SJSA1 (cell line): ENCODE measurements at places on chromosomes 3 and 15.

GRCh38 chr15:35394416-35394815 is 151.5 kb downstream of the DPH6 start:
- DNase-seq, result no peak

- DNase-seq, result no peak
These were observed 394.6 kb upstream of the TPM1 start for GRCh38 chr15:62647843-62648505.

DNA sequence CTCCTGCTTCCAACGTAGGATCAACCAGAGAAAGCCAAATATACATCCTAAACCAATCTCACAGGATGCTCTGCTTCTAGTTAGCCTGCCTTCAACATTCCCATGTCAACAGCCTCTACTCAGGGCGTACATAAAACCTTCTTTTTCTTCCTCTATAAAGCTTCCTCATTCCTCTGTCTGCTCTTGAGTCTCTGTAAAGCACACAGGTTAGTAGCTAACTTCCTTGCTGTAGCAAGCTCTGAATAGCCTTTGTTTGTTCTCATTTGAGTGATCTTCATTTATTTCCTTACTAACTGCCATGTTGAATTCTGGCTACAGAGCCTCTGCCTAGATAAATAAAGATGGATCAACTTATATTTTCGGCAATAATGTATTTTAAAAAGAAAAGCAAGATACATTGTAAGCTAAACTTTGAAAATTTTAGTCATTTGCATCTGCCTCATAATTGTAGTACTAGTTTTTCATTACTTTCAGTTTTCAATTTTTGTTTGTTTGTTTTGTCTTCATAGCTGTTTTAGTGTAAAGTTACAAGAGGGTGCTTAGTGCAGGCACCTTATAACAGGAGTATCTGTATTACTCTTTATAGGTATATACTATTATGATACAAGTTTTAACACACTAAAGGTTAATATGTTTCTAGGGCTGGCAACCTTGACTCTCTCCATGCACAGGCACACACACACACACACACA is 498.2 kb downstream of the PYDC2 start:
- DNase-seq, result no peak

- DNase-seq, result no peak
These were observed 4.1 kb upstream of the CHST14 start for GRCh38 chr15:40466426-40467260.

DNA sequence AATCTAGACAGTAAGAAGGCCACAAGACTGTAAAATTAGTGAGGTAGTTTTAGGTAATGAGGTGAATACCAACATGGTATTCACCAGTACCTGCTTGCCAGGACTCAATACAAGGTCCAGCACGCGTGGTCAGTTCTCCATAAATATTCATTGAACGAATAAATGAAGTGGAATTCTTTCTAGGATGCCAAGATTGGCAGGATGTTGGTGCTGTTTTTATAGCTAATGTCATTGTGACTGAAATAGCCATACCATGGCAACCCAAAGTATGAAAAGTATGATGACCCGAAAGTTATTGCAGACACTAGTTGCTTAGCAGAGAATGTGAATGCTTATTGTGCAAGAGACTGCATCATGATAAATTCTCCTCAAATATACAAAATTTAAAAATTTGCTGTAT is 307.2 kb downstream of the KCNH8 start:
- no peak for DNase-seq

DNA sequence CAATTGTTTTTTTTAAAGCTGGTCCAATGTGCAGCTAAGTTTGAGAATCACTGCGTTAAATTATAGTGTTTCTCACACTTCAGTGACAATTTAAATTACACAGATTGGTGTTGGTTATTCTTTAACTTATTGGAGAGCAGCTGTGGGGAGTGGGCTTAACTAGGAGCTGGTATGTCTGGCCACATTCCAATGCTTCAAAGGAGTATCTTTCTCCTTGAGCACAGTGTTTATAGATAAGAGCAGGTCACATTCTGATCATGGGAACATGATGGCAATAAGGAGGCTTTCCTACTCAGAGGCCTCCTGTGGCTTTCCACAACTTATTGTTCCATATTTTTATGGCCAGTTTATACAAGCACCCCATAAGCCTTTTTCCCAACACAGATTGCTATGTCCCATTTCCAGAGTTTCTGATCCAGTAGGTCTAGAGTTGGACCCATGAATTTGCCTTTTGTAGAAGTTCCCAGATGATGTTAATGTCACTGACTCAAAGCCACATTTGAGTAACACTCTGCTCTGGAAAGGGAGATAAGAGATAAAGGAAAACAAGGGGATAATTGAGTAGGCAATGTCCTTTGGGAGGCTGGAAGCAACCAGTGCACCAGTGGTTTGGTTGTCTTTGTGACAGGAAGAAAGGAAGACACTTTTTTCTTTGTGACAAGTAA is 33.0 kb upstream of the PLSCR4 start:
- no peak for DNase-seq

GRCh38 chr15:98139337-98139736 is 178.8 kb downstream of the ARRDC4 start:
- no peak for DNase-seq

DNA sequence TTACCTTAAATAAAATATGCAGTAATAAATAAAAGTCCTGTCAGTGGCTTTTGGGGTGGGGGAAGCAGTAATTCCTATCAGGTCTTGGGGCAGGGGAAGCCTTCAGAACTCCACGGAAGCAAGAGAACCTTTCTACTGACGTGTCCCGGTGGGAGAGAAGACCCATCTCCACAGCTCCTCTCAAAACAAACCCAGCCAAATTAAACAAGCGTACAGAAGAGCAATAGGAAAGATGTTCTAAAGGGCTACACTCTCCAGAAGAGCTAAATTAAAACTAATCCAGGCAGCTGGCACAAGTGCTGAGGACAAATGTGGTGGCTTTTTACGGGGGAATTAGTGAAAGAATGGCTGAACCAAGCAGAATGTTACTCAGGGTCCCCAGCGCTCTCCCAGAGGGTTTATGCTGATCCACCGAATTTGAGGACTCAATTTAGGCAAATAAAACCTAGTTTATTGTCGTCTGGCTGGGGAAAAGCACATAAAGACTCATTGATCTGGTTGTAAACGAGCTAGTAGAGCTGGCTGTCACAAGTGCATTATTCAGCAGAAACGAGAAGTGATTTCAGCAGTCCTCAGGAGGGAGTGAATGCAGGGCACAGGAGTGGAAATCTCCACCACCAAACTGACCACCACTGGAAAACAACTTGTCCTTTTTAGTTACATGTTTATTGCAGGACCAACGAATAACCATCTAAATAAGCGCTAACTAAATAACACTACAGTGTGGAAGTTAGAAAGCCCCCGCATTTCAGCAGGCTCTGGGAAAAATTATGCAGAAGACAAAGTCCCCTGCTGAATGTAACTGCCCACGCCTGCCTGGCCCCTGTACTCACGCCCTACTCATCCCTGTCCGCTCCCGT is 13.5 kb downstream of the BFSP2 start:
- peak; percentile 65 for DNase-seq

- DNase-seq, result peak; percentile 53
These were observed 1.1 kb downstream of the EHD4 start for GRCh38 chr15:41971089-41971894.

DNA sequence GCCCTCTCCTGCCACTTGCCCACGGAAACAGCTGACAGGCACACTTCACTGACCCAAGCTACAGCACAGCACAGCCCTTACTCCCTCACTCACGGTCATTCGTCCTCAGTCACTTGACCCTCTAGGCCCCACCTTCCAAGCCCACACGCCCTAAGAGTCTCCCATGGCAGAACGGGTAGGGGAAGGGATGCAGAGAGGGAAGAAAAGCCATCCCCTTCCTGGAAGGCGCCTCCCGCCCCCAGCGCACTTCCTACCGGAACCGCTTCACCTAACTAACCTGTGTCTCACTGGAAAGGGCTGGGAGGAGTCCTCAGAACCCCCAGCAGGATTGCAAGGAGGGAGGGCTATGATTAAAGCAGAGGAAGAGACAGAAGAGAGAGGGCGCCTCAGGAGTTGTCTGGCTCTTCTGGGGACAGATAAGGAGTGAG is 22.9 kb downstream of the EPHB3 start:
- DNase-seq, result no peak

GRCh38 chr15:87573534-87573933 is 683.0 kb downstream of the NTRK3 start:
- no peak for DNase-seq

- no peak for DNase-seq
These were observed 524.9 kb downstream of the RBMS3 start for GRCh38 chr3:29805757-29806156.

- no peak for DNase-seq
These were observed 41.1 kb upstream of the CSTA start for GRCh38 chr3:122283796-122284445.

- peak; percentile 60 for DNase-seq
These were observed at the start of gene CFAP92 for GRCh38 chr3:128993461-128994172. Gene CFAP92 (minus strand): TSS chr3:128994076. CDS start chr3:128993304, 772 bp downstream.

GRCh38 chr3:126170073-126170777 is 10.2 kb downstream of the ALDH1L1 start:
- DNase-seq, result no peak

- DNase-seq, result no peak
These were observed 210.5 kb upstream of the TLE3 start for GRCh38 chr15:70308011-70308734.

GRCh38 chr3:37456781-37457180 is 282.4 kb upstream of the LRRFIP2 start:
- no peak for DNase-seq

GRCh38 chr15:67085237-67085817 is 19.9 kb downstream of the SMAD3 start:
- no peak for DNase-seq

DNA sequence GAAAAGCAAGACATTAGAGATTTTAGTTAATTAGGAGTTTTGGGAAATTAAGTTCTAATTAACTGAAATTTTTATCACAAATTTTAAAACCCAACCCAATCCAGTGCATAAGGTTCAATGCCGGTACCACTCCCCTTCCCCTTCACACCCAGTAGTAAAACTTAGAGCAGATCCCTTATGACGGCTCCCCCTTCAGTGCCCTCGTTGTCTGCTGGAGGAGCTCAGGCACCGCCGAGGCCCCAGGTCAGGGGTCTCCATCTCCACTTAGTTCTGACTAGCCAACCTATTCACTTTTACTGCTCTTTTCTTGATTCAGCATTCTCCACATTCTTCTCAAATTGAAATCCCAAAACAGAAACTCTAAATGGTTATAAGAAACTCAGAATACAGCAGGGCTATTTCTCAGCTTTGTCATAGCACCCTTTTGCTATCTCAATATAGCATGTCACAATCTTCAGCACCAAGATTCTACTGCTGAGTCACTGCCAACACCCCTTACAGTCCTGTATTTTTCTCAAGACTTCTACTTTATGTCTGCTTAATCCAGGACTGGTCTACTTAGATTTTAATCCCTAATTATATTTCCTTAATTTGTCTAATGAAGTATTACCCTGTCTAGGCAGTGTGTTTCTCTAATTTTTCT is 39.8 kb downstream of the TUBGCP4 start:
- no peak for DNase-seq

- no peak for DNase-seq
These were observed 30.0 kb upstream of the SLC2A2 start for GRCh38 chr3:171056528-171056927.

DNA sequence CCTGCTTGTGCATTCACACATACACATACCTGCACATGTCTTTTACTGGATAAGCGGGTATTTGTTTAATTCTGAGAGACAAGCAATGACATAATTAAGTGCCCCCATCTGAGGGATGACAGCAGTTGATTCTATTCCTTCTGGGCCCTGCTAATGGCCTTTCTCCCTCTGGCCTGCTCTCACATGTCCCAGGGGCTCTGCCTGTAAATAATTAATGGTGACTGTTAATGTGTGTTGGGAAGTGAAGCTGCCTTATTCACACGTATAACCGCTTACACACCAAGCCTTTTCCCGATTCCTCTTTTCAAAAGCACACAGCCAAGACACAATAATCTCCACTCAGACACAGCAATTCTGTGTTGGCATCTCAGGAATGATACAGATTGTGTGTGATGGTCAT is 47.8 kb downstream of the LRRK1 start:
- DNase-seq, result no peak

DNA sequence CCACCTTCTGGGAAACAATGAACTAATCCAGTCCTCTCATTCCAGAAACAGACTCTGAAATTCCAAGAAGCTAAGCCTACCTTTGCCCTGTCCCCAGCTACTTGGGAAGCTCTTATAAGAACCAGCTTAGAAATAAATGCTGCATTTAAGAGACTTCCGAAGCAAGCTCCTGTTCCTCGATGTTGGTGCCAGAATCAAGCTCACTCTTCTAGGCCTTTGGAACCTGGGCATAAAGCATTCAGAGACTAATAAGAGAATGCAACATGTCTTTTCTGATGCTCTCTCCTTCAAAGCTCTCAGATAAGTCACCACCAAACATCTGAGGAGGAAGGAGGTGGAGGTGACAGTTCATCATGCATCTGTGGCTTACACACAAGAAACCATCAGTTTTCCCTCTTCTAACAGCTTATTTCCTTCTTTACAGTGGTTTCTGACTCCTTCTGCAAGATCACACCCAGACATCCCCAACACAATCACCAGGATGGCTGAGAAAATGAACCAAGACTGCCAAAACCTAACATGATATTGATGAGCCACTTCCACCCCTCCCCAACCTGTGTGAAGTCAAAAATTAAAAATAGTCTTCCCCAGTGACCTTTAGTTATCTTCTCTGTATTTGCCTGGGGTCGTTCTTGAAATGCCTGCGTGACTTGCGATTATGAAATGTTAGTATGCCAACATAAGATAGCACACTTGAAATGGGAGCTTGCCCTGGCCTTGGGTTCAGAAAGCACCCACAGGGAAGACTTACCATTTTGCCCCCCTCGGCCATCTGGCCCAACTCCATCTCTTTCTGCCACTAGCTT is 11.5 kb downstream of the ARHGEF3 start:
- DNase-seq, result no peak

DNA sequence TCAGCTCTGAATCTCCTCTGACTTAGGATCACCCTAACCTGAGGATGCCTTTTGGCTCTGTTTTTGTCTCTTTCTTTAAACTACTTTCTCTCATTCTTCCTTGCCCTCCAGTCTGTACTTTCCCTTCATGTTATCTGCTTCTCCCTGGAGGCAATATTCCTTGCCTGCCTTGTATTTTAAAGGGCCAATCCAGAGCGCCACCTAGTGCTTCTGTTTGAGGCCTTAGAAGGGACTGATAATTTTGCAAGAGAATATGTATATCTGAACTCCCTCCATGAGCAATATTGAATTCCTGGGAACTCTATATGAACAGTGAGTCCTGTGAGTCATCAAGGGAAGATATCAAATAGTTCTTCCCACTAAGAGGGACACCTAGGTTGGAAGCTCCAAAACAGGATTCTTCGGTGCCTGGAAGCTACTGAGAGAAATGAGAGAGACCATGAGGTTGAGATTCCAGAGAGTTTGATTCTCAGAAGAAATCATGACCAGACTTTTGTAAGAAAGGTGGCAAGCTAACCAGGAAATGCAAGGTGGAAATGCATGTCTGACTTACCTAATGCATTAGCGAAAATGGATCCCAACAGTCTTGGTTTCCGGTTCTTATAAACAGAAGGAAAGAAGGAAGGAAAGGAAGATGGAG is 203.8 kb upstream of the CD96 start:
- DNase-seq, result peak; percentile 44

DNA sequence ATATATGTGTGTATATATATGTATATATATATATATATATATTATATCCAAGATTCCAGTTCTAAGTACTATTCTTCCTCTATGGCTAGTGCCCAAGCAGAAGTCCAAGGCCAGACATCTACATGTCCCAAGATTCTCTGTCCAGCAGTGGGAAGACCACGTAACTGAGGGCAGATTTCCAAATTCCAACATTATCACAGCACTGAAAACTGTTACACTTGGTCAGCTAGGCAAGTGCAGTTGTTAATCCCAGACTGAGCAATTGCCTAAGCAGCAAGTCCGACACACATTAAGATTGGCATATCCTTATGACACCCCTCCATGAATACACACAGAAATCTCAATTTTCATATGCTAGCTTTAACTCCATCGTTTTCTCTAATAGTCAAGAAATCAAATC is 1148.5 kb downstream of the IGSF11 start:
- no peak for DNase-seq
